ENCODE measurements at places on chromosomes 4 and X. TPM values are rescaled to one million over a fixed set of nuclear protein-coding genes. Genes with fewer than 3 reads are reported as not detected.

DNA sequence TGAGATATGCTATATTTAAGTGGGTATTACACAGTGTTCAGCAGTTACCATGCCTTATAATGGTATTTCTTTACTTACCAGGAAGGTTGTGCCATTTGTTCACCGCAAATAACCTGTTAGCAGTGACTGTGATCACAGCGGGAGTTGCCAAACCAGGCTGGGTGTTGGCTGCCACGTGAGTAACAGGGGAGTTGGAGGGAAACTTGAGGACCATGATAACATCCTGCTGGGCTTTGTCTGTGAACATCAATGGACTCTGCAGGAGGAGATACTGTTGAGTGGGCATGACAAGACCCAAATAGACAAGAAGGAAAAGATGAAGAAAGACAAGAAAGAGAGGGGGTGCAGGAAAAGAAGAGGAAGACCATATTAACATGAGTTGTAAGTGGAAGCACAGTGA, 242.9 kb downstream of the DCLK2 start:
- no peak for DNase-seq

GRCh38 chrX:46860557-46860956, 23.7 kb downstream of the RP2 start:
- DNase-seq, result no peak

Gene KLB
- polyA plus RNA-seq, result 0.26 TPM

GRCh38 chrX:119488749-119489148, 20.5 kb downstream of the SLC25A5 start:
- no peak for DNase-seq

DNA sequence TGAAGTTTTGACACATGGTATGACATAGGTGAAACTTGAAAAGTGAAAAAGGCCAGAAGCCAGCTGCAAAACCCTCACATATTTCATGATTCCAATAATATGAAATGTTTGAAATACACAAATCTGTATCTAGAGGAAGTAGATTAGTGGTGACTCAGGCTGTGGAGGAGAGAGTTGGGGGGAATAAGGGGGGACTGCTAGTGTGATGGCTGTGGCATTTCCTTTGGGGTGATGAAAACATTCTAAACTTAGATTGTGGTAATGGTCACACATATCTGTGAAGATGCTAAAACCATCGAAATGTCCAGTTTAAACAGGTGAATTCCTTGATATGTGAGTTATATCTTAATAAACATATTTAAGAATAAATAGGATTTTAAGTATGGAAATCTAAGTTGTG, 343.5 kb upstream of the SFRP2 start:
- no peak for DNase-seq

DNA sequence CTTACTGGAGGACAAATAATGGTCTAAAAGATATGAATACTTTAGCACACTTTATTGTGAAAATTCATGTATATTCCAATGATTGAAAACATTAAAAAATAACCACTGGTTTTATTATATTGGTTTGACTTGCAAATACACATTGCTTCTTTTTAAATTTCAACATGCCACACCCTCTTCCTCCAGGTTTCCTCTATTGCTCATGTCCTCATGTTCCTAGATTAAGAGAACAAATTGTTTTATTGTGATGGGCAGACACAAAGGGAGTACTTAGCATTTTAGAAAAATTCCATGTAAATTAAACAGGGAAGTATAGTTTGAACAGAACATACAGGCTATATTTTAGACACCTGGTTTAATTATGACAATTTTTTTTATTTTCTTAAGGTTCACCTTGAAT, 230.6 kb upstream of the GPRIN3 start:
- DNase-seq, result no peak

Gene ASB12
- 0.69 TPM for polyA plus RNA-seq

GRCh38 chr4:147933316-147933715, 201.4 kb downstream of the ARHGAP10 start:
- no peak for DNase-seq

DNA sequence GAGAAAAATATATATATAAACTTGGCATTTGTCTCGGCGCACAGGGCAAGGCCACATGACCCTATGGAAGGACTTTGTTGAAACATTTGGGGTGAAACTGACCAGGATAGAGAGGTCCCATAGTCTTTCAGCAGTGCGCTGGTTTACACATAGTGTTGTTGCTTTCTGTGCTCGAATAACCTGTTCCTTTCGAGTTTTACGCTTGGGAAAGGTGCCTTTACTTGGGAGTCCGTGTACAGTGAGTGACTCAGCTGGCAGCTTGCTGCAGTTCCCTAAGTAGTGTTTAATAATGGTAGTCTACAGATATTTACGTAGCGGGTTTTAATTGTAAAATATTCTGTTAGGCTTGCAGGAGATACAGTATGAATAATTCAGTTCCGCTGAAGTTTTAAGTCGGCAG, 578 bp downstream of the APOOL start:
- DNase-seq, result no peak

GRCh38 chrX:153488231-153488914, 6.4 kb upstream of the BGN start:
- DNase-seq, result no peak

GRCh38 chr4:153127760-153128494, 76.3 kb upstream of the TRIM2 start:
- DNase-seq, result peak; percentile 85

Gene FAM9B
- polyA plus RNA-seq, result not detected

- DNase-seq, result no peak
These were observed 202.8 kb downstream of the SLIT2 start for GRCh38 chr4:20454515-20454914.

Gene TRIM75
- not detected for polyA plus RNA-seq

Gene EDA2R
- polyA plus RNA-seq, result 0.52 TPM

GRCh38 chrX:33447285-33447684, 235.9 kb upstream of the DMD start:
- no peak for DNase-seq

Gene AMOT
- polyA plus RNA-seq, result 64.1 TPM

DNA sequence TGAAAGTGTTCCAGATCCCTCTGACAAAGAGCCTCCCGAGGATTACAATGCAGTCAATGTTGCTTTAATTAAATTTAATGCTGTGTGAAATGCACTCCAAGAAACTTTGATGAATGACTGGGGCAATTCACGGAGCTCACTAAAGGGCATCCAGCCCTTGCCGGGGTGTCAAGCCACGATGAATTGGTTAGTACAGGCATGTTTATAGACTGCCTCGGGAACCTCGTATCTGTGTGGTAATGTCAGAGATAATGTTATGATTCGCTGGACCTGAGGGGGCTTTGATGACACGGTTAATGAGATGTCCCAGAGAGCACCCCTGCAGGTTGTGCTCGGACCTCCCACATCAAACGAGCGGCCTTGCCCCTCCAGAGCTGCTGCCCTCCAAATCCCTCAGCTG, 428.8 kb downstream of the NKX6-1 start:
- DNase-seq, result peak; percentile 10

DNA sequence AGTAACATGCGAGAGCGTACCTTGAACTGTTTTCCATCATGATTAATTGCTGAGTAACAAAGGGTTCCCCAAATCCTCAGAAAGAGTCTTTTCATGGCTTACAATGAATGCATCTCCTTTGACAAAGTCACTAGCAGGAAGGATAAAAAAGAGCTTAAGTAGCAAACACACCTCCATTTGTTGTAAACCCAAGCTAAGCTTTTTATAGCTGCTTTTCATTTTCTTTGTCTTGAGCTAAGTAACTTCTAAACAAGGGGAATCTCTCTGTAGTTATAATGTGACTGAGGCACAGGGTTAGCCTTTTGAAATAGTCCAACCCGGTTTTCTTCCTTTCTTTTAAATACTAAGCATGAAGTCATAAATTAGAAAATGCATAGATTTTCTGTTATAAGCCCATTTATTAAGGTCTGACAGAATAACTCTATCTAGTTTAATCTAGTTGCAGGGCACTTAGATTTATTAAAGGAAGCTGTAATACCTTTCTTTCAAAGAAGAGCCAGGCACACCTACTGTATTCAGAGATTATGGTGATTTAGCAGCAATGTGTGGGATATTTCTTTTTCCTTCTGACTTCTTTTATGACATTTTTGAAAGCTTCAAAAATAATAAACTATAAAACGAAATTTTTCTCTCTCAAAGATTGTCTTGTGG, 226.9 kb upstream of the SMIM31 start:
- no peak for DNase-seq

Measured in right renal cortex interstitium (tissue), 3 donors.